Panc1 (cell line): ENCODE measurements at places on chromosomes 4 and X. TPM values are rescaled to one million over a fixed set of nuclear protein-coding genes. Genes with fewer than 3 reads are reported as not detected.

TENM3 gene
- total RNA-seq, result 0.95 TPM

IL9R gene
- 0.46 TPM for total RNA-seq

SGMS2 gene
- 15.6 TPM for total RNA-seq

CLCN5 gene
- total RNA-seq, result 23.6 TPM

TMPRSS11D gene
- total RNA-seq, result not detected

DNA sequence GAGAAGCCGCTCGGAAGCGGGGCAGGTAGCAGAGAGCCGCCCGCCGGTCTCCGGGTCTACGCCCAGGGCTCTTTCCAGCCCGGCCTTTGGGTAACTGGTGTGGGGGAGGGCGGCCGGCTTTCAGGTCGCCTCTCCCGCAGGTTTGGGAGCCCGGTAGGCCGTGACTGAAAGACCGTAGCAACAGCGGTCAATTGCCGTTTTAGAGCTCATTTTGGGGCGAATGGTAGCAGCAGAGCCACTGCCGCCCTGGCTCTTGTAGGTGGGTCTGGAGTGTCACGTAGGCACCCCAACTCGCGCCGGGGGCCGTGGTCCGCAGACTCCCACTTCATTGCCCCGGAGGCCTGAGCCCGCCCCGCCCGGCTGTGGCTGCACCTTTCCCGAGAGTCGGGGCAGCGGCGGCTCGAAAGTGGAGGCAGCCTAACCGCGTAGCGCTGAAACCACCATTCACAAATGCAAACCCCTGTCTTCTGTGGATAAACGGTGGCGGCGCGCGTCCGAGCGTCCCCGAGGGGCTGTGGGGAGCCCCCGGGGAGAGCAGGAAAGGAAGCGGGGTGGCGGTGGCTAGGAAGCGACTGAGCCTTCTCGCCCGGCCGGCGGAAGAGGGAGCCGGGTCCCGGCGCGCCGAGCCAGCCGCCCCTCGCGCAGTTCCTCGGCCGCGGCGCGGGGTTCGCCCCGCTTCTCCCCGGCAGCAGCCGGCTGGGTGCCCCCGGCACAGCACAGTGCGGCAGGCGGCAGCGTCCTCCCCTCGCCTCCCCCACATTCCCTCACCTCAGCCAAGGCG lies 2185.1 kb upstream of the TENM3 start:
- H3K27me3 ChIP-seq, result no peaks in the 10 kb centered on the region
- DNase-seq, result no peak
- H3K36me3 ChIP-seq, result no peaks in the 10 kb centered on the region
- no peak overlapping the region for H3K27ac ChIP-seq
- H3K4me3 ChIP-seq, result 0 out of 2 replicates have a peak overlapping the region, but pooled peaks have one; percentile 8
- H3K4me1 ChIP-seq, result no peaks in the 10 kb centered on the region

DNA sequence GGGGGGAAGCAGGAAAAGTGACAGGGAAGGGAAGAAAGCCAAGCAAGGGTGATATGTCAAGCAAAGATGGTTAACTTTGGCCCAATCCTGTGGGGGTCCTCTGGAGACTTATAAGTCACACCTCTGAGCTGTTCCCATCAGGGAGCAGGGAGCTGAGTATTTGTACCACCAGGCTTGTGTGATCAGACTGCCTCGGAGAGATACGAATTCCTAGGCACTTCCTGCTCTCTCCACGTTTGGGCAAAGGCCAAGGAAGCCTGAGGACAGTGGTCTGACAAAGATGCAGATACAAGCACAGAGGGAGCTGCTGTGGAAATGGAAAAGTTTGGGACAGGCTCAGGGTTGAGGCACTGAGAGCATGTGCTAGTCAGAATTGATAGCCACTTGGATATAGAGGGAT lies 10.4 kb upstream of the PPP3CA start:
- DNase-seq, result no peak
- H3K27ac ChIP-seq, result peak overlapping the region; percentile 59

GRCh38 chrX:130902446-130902782 lies 595 bp downstream of the ENOX2 start:
- DNase-seq, result no peak
- no peaks in the 10 kb centered on the region for H3K27me3 ChIP-seq
- 0 out of 2 replicates have a peak, but pooled peaks cover 6% of the 10 kb centered on the region for H3K4me1 ChIP-seq
- H3K27ac ChIP-seq, result peak overlapping the region; percentile 91
- H3K36me3 ChIP-seq, result no peaks in the 10 kb centered on the region
- peak overlapping the region; percentile 93 for H3K4me3 ChIP-seq

- H3K4me3 ChIP-seq, result no peak overlapping the region
- no peaks in the 10 kb centered on the region for H3K27me3 ChIP-seq
- H3K27ac ChIP-seq, result no peak overlapping the region
- H3K36me3 ChIP-seq, result no peaks in the 10 kb centered on the region
These were observed 197.2 kb upstream of the ZFP42 start for GRCh38 chr4:187798385-187798784.

DNA sequence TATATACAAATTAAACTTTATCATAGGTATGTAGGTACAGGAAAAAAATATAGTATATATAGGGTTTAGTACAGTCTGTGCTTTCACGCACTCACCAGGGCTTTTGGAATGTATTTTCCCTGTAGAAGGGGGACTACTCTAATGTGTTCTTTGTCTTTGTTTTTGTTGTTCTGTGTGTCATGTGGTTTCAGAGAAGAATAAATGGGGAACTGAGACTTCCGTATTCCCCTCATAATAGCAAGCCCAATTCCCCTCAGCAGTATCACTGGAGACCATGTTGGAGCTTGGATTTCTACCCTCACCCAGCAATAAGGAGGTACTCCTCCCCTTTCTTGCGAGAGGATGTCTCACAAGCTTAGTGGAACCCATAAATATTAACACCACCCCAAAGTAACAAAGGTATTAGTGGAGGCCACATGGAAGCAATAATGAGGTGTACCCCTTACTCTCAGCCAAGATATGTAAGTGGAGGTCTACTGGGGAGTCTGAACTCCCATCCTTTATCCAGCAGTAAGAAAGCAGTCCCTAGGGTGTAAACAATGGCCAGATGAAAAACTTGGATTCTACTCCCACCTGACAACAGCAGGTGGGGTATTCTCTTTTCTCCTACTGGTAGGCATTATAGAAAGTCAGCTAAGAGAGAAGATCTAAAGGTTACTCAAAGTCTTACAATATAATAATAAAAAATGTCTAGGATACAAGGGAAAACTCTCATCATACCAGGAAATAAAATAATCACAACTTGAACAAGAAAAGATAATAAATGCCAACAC lies 805.4 kb upstream of the GALNTL6 start:
- H3K27ac ChIP-seq, result no peak overlapping the region
- H3K4me3 ChIP-seq, result no peak overlapping the region
- no peak for DNase-seq
- no peaks in the 10 kb centered on the region for H3K36me3 ChIP-seq
- no peaks in the 10 kb centered on the region for H3K27me3 ChIP-seq

- H3K4me1 ChIP-seq, result no peaks in the 10 kb centered on the region
- DNase-seq, result no peak
- H3K4me3 ChIP-seq, result no peak overlapping the region
- no peaks in the 10 kb centered on the region for H3K27me3 ChIP-seq
- H3K36me3 ChIP-seq, result no peaks in the 10 kb centered on the region
These were observed 22.8 kb downstream of the MSN start for GRCh38 chrX:65690057-65690855.

DNA sequence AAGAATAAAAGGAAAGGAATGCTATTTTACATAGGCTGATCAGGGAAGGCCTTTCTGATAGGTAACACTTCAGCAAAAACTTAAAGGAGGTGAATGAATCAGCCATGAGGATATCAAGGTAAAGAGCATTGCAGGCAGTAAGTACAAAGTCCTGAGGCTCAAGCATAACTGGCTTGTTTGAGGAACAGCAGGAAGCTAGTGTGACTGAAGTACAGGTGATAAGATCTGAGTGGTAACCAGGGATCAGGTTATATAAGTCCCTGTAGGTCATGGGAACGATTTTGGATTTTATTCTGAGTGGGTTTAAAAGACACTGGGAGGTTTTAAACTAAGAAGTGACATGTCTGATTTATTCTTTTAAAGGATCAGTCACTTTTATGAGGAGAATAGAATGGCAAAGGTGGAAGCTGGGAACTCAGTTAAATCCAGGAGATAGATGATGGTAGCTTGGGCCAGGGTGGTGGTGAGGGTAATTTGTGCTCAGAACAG lies 47.1 kb upstream of the THOC2 start:
- H3K27me3 ChIP-seq, result no peaks in the 10 kb centered on the region
- no peak overlapping the region for H3K27ac ChIP-seq
- DNase-seq, result no peak
- no peaks in the 10 kb centered on the region; the same call in 1 of the 2 replicates for H3K4me1 ChIP-seq

DNA sequence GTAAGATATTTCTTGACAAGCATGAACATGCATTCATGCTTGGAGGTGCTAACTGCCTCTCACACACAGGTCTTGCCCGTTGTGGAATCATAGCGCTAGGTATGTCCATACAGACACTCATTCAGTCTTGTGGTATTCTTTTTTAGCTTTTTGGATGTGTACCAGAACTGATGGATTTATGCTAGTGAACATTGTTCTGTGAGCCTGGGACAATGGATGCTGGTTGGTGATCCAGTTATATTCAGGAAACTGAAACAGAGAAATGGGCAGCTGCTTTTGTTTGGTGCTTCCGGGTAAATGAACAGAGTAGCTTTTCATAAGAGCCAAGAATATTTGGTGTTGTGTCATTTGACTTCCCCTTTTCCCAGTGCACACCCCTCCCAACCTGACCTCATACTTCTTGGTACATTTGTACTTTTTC lies 78.9 kb upstream of the SLC4A4 start:
- H3K27ac ChIP-seq, result no peak overlapping the region
- no peak for DNase-seq
- H3K36me3 ChIP-seq, result no peaks in the 10 kb centered on the region
- no peaks in the 10 kb centered on the region for H3K4me1 ChIP-seq

DNA sequence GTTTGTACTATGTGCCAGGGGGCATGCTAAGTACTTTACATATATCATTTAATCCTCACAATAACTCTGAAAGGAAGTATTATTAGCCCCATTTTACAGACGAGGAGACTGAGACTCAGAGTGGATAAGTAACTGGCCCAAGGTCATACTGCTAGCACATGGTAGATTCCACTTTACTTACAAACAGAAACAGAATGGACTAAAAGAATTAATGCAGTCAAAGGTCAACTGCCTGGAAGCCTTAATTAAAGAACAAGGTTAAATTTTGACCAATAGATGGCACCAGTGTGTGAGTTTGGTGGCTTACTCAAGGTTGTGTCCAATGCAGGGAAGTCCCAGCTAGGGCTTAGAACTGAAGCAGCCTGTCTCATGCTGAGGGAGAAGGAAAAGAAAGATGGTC lies 4.7 kb downstream of the RIPPLY1 start:
- H3K4me3 ChIP-seq, result no peak overlapping the region
- no peak overlapping the region for H3K27ac ChIP-seq
- no peaks in the 10 kb centered on the region for H3K36me3 ChIP-seq

DNA sequence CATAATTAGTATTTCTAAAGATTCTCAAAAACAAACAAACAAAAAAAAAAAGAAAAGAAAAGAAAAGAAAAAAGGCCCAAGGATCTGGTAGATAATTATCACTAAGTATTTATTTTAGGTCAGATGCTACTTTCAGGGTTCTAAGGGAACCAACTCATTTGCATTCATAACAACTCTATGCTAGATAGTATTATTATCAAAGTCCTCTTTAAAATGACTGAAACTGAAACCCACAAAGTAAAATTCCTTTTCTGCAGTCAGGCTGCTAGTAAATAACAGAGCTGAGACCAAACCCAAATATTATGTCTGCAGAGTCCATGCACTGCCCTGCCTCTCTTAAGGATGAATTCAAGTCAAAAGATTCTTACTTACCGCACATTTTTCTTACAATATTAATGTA lies 38.3 kb upstream of the MAPK10 start:
- H3K27ac ChIP-seq, result no peak overlapping the region
- no peaks in the 10 kb centered on the region for H3K36me3 ChIP-seq
- H3K4me3 ChIP-seq, result no peak overlapping the region
- no peaks in the 10 kb centered on the region for H3K4me1 ChIP-seq
- no peaks in the 10 kb centered on the region for H3K27me3 ChIP-seq

GRCh38 chr4:27198971-27199370 lies 338.3 kb downstream of the STIM2 start:
- H3K4me3 ChIP-seq, result no peak overlapping the region
- no peaks in the 10 kb centered on the region for H3K27me3 ChIP-seq
- no peaks in the 10 kb centered on the region for H3K36me3 ChIP-seq
- no peak for DNase-seq
- H3K4me1 ChIP-seq, result no peaks in the 10 kb centered on the region
- no peak overlapping the region for H3K27ac ChIP-seq

GRCh38 chrX:46803140-46803539 lies 33.7 kb upstream of the RP2 start:
- H3K27ac ChIP-seq, result no peak overlapping the region
- H3K4me3 ChIP-seq, result no peak overlapping the region
- no peaks in the 10 kb centered on the region for H3K36me3 ChIP-seq
- no peaks in the 10 kb centered on the region for H3K27me3 ChIP-seq
- DNase-seq, result no peak
